ENCODE measurements at places on chromosomes 7 and 10.
A peak's percentile ranks its signal among the peaks of the same experiment; 100 is the strongest.

DNA sequence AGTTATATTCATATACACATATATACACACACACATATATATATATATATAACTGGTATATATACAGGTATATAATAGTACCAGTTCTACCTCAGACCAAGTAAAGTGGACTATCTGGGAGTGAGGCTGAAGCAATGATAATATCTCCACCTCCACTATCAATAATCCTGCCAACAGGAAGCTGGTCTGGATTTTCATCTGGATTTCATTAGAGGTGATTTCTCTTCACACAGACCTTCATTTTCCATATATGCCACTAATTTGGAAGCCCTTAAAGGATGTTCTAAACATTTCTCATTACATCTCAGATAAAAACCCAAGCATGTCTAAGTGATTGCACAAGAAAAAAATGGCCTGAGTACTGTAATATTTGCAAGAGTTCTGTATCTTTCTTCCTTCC, 1.7 kb upstream of the SLC35B4 start:
- no peak for DNase-seq

GRCh38 chr7:101126651-101127459, at the start of gene SERPINE1:
Gene SERPINE1 (plus strand): TSS chr7:101127104. CDS start chr7:101128394, 1,290 bp downstream.
- peak; percentile 84 for DNase-seq

DNA sequence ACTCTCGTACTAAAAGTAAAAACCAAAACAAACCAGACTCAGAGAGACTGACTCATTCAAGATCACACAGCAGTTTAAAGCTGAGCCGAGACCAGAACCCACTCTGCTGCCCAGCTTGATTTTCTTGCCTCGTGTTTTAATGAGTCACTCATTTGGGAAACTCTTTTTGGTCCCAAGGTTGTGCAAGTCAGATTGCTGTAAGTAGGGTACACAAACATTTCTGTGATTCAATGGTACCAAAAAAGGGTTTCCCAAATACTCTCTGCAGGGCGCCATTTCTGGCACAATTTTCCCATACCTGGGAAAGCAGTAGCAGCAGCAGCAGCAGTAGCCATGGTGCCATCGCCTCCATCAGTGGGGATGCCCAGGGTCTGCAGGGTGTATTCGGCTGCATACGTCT, 69.9 kb downstream of the ASAH2B start:
- no peak for DNase-seq

GRCh38 chr7:70704831-70705346, 427.1 kb upstream of the GALNT17 start:
- no peak for DNase-seq

GRCh38 chr10:119421891-119422681, 120.4 kb downstream of the RGS10 start:
- no peak for DNase-seq

GRCh38 chr7:116569737-116570136, 44.9 kb downstream of the CAV1 start:
- no peak for DNase-seq

GRCh38 chr7:125149151-125149550, 219.5 kb upstream of the POT1 start:
- no peak for DNase-seq

- no peak for DNase-seq
Measured at GRCh38 chr7:154546946-154547587, 455.9 kb downstream of the PAXIP1 start.

GRCh38 chr10:78747401-78748234, 321.1 kb upstream of the ZMIZ1 start:
- no peak for DNase-seq

GRCh38 chr10:62870866-62871265, 54.7 kb upstream of the EGR2 start:
- no peak for DNase-seq

GRCh38 chr7:99460651-99461050, 5.3 kb downstream of the ATP5MF start:
- no peak for DNase-seq

GRCh38 chr10:85647741-85648140, 718.9 kb downstream of the GRID1 start:
- no peak for DNase-seq

DNA sequence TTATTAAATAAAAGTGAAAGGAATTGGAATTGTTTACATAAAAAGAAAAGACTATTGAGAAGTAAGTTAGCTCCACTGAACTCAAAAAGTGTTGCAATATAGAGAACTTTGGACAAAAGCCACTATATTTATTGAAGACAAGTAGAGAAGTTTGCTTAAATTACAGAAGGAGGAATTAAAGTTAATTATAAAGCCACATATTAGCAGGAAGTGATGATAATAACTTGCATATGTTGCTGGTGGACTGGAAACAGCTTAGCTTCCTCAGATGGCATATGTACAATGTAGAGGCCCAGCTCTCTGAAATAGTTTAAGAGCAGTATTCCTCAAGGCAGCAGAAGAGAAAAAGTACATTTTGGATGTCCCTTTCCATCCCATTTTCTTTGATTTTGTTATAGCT, 400.7 kb downstream of the GATA3 start:
- DNase-seq = no peak

GRCh38 chr7:21086688-21087087, 300.0 kb upstream of the SP8 start:
- no peak for DNase-seq

DNA sequence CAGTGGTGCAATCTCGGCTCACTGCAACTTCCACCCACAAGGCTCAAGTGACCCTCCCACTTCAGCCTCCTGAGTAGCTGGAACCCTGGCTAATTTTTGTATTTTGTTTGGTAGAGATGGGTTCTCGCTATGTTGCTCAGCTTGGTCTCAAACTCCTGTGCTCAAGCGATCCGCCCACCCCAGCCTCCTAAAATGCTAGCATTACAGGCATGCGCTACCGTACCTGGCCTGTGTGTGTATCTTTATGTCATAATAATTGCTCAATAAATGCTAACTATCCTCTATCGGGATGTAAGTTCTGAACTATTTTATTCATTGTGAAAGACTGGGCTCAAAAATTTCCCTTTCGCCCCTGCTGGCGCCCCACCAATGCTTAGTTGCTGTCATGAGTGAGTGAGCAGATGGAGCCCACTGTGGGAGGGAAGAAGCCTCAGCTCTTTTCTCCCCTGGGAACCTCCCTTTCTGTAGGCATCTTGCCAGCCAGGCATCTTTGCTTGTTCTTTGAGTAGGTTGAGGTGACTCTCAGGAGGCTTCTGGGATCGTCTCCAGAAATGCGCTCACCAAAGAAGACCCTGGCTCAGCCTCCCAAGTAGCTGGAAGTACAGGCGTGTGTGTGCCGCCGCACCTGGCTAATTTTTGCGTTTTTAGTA, 38.3 kb downstream of the CAMK1D start:
- no peak for DNase-seq

- no peak for DNase-seq
Measured at GRCh38 chr7:78279032-78279431, 480.5 kb downstream of the PHTF2 start.

DNA sequence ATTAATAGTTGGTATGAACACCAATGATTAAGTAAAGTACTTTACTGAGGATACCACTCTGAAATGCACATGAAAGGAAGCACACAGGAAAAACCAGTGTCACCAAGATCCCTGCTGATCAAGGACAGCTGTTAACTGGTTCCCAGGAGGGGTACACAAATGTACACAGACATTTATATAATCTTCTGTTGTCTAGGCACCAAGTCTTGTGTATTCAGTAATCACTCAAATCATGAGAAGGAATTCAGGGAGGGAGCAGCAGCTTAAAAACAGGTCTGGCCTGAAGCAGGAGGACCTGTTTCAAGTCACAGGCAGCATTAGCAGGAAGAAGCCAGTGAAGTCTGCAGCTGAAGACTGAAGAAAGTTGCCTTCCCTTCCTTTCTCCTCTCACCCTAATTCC, 18.7 kb downstream of the MPP7 start:
- DNase-seq = no peak

- no peak for DNase-seq
Measured at GRCh38 chr10:64558094-64558835, 1037.1 kb downstream of the REEP3 start.

- peak; percentile 6 for DNase-seq
Measured at GRCh38 chr10:84783386-84783785, 455.0 kb downstream of the CCSER2 start.

DNA sequence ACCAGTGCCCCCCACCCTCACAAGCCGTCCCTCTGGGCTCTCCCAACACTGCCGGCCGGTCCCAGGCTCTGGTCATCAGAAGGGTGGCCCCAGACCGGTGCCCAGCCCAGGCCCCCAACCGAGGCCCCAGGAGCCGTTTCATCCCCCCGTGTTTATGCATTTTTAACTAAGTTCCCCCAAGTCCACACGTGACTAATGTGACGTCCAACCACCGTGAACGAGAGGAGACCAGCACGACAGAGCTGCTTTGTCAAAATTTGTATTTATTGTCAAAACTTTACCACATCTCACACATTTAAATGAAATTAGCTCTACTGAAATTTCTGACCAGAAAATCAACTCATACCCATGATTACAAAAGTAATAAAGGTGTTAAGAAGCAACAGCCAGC, 8.6 kb downstream of the VENTX start:
- no peak for DNase-seq

All from MV-4-11 (cell line).